ENCODE measurements at places on chromosomes 6 and 20.
A peak's percentile ranks its signal among the peaks of the same experiment; 100 is the strongest.

DNA sequence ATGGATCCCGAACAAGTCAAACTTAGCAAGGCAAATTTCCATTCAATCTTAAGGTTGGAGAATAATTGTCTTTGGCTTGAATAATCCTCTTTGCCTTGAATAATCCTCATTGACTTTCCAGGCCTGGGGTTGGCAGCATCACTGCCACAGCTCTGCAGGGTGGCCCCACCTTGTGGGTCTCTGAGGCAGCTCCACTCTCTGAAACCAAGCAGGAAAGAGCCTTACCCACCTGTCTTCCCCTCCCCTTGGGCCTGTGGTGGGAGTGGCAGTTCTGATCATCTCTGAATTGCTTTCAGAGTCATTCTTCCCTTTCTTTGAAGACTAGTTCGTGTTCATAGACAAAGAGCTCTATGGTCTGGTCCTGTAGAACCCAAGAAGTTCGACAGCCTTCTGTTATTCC, 47.5 kb downstream of the KCNQ5 start:
- no peak for DNase-seq

- no peak for DNase-seq
Measured at GRCh38 chr6:68053805-68054373, 581.2 kb upstream of the ADGRB3 start.

GRCh38 chr6:158869826-158870648, 50.9 kb upstream of the EZR start:
- DNase-seq: peak; percentile 96

GRCh38 chr6:16939839-16940238, 162.0 kb upstream of the STMND1 start:
- DNase-seq: no peak

DNA sequence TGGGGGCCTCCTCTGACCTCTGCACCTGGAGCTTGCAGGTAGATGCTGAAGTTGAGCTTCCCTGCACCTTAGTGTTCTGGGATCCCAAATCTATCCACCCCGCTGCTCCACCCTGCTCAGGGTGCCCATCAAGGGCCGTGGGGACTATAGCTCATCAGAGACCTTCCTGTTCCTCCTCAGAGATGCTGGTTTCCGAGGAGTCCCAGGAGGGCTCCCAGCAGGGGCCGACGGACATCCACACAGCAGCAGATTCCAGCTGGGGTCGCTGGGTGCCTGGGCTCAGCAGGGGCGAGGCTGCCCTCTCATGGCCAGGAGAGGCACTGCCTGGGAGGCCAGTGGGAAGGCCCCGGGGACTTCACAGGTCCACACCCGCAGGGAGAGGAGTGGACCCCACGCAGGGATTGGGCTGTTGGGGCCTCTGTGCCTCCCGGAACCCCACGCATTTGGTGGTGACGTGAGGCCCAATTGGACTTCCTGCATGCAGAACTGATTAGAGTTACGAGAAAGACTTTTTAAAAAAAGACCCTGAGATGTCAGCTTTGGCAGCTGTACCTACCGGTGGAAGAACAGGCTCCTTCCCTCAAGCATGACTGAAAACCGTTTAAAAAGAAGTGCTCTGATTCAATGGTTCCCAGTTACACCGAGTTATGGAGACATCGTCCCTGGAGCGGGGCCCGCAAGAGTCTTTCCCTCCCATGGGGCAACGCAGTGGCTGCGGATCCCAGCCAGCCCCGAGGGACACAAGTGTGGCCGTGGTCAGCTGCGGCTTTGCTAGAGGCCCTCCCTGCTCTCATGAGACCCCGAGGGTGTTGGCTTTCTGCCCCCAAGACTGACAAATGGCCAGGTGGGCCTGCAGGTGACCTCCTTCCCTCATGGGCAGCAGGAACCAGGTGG, 25.3 kb upstream of the SLCO4A1 start:
- peak; percentile 78 for DNase-seq

GRCh38 chr6:3109761-3110160, 8.8 kb upstream of the BPHL start:
- DNase-seq: no peak

DNA sequence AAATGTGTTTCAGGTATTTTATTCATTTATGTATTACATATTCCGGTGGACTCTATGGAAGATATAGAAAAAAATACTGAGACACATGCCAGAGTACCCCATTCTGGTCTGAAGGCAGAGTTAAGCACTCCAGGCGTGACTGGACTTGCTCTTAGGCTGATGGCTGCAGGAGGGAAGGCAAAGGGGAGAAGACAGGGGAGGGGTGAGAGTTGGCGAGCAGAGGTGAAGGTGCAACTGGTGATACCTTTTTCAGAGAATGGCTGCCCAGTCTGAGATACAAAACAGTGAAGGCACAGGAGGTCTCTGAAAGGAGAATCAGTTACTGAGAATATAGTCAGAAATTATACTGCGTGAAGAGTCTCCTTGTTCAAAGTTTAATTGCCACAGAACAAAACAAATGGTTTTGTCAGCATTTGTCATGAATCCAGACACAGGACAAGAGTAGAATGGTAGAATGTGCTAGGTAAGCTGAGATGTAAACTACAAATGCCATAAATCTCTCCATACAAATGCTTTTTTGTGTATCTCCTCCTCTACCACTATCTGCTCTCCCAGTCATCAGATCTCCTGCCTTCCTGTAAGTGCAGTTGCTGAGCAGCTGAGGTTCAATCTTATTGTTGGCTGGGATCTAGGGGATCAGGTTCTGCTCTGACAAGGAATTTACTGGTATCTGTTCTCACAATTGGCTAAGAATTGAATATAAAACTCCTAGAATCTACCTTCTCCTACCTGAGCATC, 104.2 kb upstream of the DST start:
- no peak for DNase-seq

DNA sequence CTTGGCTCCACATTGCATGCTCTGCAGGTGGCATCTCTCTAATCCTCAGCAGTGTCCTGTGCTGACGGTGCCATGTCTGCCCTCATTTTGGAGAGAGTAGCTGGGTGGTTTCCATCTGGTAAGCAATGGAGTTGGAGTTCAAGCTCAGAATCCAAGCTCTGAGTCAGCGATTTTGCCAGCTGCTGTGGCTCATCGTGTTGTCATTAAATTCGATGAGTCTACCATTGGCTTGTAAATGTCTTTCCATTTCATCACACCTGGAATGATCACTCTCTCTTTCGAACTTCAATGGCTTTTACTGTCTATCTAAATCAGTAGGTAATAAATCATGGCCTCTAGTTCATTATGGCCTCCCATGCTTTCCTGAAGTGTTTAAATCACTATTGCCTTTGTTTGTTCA, 378.5 kb upstream of the TSHZ2 start:
- no peak for DNase-seq
